Activated T-helper 17 cell treated with anti-CD3 and anti-CD28 coated beads, Interleukin-2, amount 50 U/mL, for 72 hours (primary cell): ENCODE measurements at places on chromosomes 4 and X. TPM values are rescaled to one million over a fixed set of nuclear protein-coding genes. Genes with fewer than 3 reads are reported as not detected.

The UGT2A3 gene
- not detected for total RNA-seq

The GLRB gene
- total RNA-seq, result not detected

The CXCL6 gene
- not detected for total RNA-seq

The NEUROG2 gene
- not detected for total RNA-seq

- ATAC-seq, result no peak
These were observed 25.3 kb upstream of the NWD2 start for GRCh38 chr4:37219242-37219641.

- no peak for ATAC-seq
These were observed 296.1 kb downstream of the TLL1 start for GRCh38 chr4:166169111-166169510.
